Stimulated activated CD4-positive, alpha-beta T cell treated with anti-CD3 and anti-CD28 coated beads, Interleukin-12 subunit alpha, Interleukin-12 subunit beta, amount 100 ng/mL, for 24 hours (primary cell): ENCODE measurements at places on chromosomes 16 and 17.

DNA sequence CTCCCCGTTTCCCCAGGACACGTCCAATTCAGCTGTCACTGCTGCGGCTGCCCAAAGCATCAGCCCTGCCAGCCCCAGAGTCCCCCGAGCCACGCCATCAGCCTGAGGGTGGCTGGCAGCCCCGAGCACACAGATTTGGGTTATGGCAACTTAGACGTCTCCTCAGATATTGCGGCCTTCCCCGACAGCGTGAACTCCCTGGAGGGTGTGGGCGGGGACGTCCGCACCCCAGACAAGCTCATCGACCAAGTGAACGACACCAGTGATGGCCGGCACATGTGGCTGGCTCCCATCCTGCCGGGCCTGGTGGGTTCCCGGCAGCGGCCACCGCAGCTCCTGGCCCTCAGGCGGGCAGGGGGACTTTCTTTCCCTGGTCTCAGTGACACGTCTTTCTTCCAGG, 224.8 kb downstream of the KATNIP start:
- DNase-seq = no peak

- no peak for DNase-seq
These were observed 149.2 kb downstream of the NPIPB5 start for GRCh38 chr16:22659933-22660332.

DNA sequence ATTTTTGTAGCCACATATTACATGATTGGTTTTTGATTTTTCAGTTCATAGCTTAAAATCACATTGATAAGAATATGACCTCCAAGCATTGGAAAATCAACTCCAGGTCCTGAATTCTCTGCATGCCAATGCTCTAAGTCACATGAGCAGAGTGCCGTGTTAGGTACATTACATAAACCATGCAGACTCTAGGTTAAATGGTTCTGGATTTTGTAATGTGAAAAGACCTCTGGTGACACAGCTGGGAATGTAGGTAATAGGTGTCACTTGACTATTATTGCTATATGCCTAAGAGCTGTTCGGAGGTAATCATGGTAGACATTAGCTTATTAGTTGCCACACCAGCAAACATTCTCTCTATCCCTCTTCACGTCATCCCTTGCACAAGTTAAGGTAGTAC, 231.1 kb upstream of the SALL1 start:
- DNase-seq = no peak

DNA sequence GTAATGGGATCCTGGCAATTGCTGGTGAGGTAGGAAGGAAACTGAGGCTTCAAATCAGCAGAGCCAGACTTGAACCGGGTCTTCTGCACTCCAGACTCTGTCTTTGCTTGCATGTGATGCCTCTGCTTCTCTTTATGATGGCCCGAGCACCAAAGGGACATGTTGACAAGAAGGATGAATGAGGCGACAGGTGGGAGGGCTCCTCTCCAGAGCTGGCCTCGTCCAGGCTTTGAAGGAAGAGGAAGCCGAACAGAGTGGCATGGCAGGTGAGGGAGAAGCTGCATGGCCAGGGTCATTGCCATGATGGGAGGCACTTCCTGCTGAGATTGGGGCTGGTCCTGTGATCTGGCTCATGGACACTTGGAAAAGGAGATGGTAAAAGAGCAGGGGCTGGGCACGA, 40.8 kb downstream of the AKAP1 start:
- no peak for DNase-seq

GRCh38 chr16:14186795-14187221, 115.7 kb downstream of the MRTFB start:
- no peak for DNase-seq

- DNase-seq = no peak
These were observed 45.2 kb upstream of the LCMT1 start for GRCh38 chr16:25066426-25066746.

DNA sequence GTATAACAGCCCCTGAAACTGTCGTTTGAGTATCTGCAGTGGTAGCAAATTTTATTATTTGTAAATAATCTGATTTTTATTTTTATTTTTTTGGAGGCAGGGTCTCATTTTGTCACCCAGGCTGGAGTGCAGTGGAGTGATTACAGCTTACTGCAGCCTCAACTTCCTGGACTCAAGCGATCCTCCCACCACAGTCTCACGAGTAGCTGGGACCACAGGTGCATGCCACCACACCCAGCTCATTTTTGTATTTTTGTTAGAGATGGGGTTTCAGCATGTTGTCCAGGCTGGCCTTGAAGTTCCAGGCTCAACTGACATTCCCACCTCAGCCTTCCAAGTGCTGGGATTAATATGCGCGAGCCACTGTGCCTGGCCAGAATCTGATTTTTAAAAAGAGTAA, 2.8 kb downstream of the NDEL1 start:
- no peak for DNase-seq

GRCh38 chr17:68511254-68511670, 968 bp upstream of the PRKAR1A start:
- no peak for DNase-seq

DNA sequence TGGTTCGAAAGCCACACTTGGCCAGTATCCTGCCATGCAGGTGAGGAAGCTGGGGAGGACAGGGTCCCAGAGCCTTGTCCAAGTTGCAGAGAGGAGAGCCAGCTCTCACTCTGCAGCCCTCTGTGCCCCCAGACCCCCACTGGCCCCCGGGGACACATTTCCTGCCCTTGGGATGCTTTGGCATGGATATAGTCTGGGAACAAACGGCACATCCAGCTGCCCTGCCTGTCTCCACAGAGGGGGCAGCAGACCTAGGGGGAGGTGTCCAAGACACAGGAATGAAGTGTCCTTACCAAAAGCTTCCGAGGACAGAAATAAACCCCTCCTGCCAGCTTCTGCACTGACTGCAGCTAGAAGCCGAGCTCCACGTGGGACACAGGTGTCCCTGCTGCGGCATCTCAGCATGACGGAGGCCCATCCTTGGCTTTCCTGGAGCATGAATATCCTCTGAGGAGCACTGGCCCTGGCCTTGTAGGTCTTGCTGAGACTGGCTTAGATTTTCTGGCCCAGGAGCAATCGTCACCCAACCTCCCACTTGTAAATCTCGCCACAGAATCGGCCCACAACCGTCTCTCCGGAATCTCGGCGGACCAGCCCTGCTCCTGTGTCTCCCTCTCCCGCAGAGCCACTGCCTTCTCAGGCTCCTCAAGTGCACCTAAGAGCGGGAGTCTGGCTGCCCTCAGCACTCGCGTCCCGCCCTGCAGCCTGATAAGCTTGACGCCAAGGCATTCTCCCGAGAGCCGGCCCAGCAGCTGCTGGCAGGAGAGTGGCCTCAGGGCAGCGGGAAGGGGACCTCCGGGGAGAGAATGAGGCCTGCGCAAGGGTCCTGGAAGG, 1.1 kb upstream of the CAPN15 start:
- peak; percentile 17 for DNase-seq

- no peak for DNase-seq
These were observed 8.0 kb downstream of the GRIN2C start for GRCh38 chr17:74851612-74852236.

GRCh38 chr16:51151435-51151960, 428 bp upstream of the SALL1 start:
- no peak for DNase-seq

GRCh38 chr17:81204578-81204977, 18.2 kb downstream of the CEP131 start:
- DNase-seq = no peak

DNA sequence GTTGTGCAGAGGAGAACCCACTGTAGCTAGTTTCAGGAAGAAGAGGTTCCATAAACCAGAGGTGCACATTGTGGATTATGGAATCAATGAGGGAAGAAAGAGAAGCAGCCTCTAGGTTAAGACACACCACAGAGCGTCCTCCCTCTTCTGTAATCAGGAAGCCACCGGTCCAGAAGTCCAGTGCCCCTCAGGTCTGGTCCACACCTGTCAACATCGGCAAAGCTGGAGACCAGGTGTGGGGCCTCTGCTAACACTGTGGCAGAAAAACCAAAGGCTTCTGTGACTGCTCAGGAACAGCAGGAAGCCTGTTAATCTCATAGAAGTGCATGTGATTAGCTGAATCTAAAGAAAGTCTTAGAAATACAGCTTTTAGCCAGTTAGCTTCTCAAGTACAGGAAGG, 23.3 kb downstream of the LIMD2 start:
- DNase-seq = no peak

DNA sequence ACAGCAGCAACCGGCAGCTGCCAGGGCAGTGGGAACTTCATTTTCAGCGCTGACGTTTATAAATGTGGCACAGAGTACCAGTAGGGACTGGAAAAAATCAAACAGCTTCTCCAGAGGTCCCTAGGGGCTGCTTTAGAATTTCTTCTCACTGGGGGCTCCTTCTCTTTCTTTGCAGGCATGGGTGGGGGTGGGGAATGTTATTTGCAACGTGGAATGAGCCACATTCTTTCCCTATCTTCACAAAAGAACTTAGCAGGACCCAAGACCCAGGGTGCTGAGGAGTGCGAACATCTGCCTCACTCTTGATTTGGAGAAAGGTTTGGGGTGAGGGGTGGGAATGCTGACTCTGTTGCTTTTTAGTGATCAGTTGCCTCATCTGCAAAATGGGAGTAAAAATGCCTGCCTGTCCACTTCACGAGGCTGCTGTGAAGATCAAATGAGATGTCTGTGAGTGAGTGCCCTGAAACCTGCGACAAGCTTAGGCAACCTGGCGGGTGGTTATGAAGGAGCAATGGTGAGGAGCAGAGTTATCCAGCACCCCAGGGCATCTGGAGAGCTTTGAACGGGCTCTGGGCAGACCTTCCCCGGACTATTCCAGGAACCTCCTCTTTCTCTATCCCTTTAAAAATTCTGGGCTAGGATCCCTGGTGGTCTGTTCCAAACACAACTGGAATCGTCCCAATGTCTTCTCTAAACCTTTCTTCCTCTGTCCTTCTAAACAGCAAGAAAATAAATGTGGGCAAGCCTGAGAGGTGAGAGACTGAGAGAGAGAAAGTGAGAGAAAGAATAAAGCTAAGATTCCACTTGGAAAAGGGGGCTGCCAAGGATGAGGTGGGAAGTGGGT, 10.7 kb upstream of the PIPOX start:
- DNase-seq = no peak

DNA sequence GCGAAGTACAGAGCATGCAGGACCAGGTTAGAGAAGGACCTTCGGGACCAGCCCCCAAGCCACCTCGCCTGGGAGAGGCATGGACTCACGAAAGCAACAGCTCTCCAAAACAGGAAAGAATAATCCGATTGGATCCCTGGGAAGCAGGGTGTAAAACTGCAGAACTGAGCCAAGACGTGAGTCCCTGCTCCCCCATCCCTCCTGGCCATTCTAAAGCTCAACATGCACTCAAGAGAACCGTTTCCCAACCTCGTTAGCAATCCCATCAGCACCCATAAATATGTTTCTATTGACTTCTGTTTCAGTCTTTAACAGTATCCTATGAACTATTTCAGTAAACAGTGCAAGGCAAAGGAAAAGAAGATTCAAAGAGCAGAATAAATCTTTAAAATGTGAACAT, 167.0 kb downstream of the COPRS start:
- DNase-seq = no peak

DNA sequence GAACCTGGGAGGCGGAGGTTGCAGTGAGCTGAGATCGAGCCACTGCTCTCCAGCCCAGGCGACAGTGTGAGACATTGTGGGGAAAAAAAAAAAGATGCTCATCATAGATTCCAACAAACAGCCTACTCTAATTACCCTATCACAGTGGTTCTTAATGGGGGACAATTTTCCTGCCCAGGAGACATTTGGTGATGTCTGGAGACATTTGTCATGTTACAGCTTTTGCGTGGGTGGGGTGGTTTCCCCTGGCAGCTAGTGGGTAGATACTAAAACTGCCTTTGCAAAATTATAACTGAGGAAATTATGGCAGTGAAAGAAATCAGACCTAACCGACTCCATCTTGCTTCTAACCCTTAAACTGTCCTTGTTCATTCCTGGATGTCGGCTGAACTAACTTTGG, 92.5 kb upstream of the RBL2 start:
- DNase-seq = no peak

GRCh38 chr17:76549539-76549938, 9.7 kb downstream of the PRCD start:
- DNase-seq = no peak

DNA sequence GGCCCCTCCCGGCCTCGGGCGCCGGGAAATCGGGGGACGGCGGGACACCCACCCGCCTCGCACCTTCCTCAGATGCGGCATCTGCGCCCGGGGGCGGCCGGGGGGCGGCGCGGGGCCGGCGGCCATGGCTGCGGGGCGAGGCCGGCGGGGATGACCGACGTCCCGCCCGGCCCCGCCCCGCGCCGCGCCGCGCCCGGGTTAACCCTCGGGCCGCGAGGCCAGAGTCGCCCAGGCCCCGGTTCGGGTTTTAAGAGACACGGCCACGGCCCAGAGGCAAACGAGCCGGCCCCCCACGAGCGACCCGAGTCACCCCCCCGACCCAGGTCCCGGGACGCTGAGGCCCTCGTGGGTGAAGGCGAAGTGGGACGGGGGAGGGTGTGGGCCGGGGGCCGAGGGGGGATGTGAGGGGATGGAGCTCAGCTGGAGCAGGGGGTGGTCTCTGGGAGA, at the start of gene RGS11:
TSS of gene RGS11 (minus strand) at position 159 of the 447 bp plus-strand sequence. CDS start at position 126, 33 bp downstream.
- DNase-seq = no peak

DNA sequence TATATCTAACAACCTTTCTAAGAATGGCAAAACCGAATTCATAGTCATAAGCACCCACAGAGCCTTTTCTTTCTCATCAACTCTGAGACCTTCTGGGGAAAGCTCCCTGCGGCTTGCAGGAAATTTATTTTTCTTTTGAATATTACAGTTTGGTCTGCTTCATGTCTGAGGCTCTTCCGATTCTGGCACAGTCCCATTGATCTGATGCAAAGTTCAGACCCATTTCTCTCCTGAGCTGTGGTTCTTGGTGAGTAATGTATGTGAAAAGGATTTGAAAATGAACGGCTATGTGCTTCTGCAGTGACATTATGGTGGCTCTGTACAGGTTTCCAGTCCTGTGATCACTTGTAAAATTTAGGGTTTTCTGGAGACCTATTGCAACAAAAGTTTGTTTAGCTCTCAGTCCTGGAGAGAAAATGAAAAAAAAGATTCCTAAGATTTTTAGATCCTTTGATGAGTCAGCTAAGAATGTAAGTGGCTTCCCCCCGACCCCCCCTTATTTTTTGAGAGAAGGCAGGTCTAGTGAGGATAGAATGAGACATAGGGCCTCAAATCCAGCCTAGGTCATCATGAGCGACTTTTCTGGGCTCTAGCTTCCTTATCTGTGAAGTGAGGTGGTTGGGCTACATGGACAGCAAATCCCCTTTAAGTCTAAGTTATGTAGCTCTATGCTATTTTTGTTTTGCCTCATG, 4.6 kb downstream of the GAN start:
- DNase-seq = no peak
